Fibroblast of the conjunctiva (primary cell): ENCODE measurements at places on chromosomes 5 and 9.

- no peak for DNase-seq
Measured at GRCh38 chr9:130660326-130660682, 4.1 kb upstream of the PRDM12 start.

- DNase-seq, result no peak
Measured at GRCh38 chr9:88259001-88259400, 120.7 kb upstream of the SPATA31C2 start.

GRCh38 chr9:37026113-37026930, 7.7 kb downstream of the PAX5 start:
- no peak for DNase-seq

DNA sequence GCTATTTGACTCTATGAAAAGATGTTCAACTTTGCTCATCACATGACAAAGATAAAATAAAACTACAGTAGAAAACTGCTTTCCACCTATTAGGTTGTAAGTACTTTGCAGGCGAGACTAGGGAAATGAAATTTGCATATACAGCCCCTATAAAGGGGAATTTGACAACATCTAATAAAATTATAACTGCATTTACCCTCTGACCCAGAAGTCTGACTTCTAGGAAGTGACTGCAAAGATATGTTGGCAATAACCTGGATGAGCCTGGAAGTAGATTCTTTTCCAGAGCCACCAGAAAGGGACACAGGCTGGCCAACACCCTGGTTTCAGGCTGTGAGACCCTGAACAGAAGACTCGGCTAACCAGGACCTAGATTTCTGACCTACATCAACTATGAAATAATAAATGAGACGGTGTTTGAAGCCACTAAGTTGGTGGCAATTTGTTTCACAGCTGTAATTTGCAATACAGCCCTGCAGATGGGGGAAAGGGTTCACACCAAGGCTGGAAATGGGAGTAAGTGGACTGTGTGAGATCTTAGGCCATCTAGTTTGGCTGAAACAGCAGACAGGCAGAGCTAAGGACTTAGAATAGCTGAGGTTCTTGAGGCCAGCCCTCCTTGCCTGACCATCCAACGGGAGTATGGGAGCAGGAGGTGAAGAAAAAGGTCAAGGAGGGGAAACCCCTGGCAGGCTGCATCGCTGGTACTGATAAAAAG, 106.6 kb downstream of the SIL1 start:
- DNase-seq, result peak; percentile 21

GRCh38 chr9:14366076-14366475, 52.1 kb upstream of the NFIB start:
- DNase-seq, result peak; percentile 96
